ENCODE measurements at places on chromosomes 7 and 10. TPM values are rescaled to one million over a fixed set of nuclear protein-coding genes. Genes with fewer than 3 reads are reported as not detected.

The GIMAP7 gene
- total RNA-seq, result 2.4 TPM

DNA sequence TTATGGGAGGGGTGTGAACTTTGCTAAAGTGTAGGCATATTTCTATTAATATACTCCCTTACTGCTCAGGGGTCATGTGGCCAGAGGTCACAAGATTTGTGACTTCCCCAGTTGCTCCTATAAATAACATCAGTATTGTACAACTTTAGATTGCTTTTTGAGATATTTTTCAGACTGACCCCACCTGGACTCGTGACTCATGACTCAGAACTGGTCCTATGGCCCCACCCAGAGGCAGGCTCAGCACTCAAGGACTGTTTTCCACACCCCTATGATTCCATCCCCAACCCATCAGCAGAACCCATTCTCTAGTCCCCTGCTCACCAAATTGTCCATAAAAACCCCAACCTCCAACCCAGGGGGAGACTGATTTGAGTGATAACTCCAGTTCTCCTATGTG, 2.7 kb upstream of the CUL2 start:
- no peak for DNase-seq

DNA sequence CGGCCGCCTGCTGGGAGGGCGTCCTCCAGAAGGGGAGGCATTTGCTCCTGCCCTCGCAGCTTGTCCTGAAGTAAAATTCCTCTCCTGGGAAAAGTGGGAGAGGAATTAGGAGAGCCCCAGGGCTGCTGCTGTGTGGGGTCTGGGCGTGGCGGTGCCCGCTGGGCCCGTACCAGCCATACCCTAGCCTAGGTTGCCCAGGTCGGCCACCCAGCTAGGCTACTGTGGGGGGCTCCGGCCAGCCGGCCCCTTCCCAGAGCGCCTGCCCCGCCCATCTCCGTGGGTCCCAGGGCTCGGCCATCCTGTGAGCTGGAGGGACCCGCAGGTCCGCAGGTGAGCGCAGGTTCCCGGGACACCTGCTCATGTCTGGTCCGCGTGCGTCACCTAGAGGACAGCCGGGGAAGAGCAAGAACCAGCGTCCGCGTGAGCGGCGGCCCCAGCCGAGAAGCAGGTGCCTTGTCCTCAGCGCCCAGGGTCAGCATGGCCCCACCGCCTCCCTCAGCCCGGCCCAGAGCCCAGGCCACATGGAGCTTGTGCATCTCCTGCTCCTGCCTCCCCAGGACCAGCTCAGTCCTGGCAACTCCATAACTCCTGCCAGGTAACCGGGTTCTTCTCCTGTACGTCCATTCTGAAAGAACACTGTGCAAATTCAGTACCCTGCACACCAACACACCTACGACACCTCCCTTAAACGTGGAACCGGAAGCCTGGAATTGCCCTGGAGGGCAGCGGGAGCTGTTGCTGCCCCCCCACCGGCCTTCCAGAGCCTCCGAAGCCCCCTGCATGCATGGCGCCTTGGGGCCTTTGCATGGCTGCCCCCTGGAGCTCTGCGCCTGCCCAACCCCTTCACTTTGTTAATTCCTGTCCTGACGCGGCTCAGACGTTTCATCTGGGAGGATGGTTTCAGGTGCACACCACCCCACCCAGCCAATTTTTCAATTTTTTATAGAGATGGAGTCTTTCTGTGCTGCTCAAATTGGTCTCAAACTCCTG, 22.8 kb upstream of the FOXL3 start:
- no peak for DNase-seq

- no peak for DNase-seq
Measured at GRCh38 chr7:33556472-33556871, 348.9 kb upstream of the BMPER start.

DNA sequence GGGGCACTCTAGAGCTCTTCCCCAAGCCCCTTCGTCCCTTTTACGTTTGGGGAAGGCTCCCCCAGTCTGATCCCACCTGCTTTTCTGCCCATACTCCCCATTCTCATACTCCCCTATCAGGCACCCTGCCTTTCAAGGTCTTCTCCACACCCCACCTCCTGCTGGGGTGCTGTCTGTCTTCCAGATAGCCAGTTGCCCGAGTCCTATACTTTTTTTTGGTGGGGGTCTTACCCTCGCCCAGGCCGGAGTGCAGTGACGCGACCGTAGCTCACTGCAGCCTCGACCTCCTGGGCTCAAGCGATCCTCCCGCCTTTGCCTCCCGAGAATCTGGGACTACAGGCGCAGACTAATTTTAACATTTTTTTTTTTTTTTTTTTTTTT, 775 bp upstream of the ABHD11 start:
- DNase-seq, result no peak

- DNase-seq, result no peak
Measured at GRCh38 chr7:96887426-96887825, 117.9 kb upstream of the DLX6 start.

- no peak for DNase-seq
Measured at GRCh38 chr7:91865511-91865910, 15.0 kb downstream of the MTERF1 start.

DNA sequence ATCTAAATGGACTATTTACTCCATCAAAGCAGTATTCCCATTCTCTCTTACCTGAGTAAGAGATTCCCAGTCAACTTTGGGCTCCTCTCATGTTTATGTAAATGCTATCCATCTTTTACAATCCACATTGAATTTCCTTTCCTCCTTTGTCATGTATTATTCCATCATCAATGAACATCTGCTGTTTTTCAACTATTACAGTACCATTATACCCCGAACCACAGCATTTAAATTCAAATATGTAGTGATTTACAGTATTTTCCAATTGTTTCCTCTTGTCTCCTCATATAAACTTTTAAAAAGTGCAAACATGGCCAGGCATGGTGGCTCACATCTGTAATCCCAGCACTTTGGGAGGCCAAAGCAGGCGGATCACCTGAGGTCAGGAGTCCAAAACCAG, 20.3 kb downstream of the PCLO start:
- no peak for DNase-seq

DNA sequence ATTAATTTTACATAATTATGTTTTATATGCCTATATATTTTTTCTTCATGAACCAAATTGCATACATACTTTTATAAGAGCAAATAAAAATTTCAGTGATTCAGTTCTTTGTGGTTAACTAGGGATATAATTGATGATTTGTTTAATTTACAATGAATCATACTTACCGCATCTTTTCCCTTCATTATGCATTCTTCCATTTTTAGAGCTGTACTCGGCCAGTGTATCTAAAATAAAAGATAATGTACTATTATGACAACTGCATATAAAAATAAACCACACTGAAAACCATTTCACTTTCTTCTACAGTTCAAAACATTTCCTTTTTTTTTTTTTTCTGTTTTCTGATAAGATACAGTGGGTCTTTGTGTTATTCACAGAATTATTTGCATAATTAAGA, 179.9 kb downstream of the SEMA3E start:
- DNase-seq, result no peak

- no peak for DNase-seq
Measured at GRCh38 chr7:140458916-140459315, 20.4 kb downstream of the MKRN1 start.

- no peak for DNase-seq
Measured at GRCh38 chr10:80411267-80411668, 2.9 kb downstream of the PRXL2A start.

GRCh38 chr10:78407009-78407711, 373.5 kb downstream of the RPS24 start:
- peak; percentile 68 for DNase-seq

Data from frontal cortex (tissue), 4 donors.